Activated CD4-positive, alpha-beta T cell treated with anti-CD3 and anti-CD28 coated beads for 24 hours (primary cell): ENCODE measurements at places on chromosomes 13 and 19.

GRCh38 chr13:69580255-69580654 is 527.4 kb upstream of the ATXN8OS start:
- DNase-seq: no peak

DNA sequence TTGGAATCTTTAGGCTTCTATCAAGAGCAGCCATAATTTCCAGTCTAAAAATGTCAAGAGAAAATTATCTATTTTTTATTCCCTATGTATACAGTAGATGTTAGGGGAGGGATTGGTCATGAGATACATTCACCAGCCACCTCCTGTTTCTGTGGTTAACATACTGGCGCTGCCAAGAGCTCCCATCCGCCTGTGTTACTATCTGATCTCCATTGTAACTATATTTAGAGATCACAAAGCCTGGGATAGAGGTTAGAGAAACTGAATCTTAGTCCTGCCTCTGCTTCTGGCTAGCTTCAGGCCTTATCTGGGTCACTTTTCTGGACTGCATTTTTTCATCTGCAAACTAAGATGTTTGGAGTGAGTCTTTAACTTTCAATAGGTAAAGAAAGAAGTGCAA is 46.3 kb downstream of the POLR1D start:
- DNase-seq: no peak

- DNase-seq: no peak
Observed at GRCh38 chr19:4891066-4891465, 11.6 kb downstream of the ARRDC5 start.

DNA sequence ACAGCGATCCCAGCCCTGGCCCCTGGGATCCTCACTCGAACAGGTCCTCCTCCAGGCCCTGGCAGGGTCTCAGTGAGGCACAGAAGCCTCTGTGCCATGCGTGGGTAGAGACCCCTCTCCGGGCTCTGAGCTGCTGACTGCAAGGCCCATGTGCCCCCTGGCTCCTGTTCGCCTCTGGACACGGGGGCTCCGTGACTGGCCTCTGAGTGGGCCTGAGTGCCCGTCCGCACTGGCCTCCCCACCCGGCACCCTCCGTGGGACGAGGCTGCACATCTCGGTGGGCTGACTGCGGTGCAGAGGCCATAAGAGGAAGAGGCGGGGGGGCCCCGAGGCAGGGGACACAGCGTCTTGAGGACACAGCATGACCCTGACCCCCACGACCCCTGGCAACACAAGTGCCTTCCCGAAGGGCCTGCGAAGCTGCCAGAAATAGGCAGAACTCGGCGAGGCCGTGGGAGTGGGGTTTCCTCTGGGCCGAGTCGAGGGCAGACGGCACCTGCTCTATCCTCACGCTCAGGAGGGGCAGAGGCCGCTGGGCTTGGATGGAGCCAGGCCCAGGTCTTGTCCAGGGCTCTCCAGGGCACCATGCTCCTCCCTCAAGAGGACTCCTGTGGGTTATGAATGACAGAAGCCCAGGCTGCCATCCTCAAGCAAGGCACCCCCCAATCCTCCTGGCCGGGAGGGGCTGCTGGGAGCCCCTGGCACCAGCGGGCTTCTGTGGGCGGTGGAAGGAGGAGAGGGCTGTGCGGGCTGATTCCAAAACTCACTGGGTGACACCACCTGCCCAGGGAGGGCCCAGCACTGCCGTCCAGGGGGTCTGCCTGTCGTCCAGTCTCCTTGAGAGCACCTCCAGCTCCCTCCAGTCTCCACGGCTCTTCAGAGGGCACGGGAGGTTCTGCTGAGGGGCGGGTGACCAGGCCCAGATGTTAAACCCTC is 52.6 kb downstream of the RASA3 start:
- no peak for DNase-seq

DNA sequence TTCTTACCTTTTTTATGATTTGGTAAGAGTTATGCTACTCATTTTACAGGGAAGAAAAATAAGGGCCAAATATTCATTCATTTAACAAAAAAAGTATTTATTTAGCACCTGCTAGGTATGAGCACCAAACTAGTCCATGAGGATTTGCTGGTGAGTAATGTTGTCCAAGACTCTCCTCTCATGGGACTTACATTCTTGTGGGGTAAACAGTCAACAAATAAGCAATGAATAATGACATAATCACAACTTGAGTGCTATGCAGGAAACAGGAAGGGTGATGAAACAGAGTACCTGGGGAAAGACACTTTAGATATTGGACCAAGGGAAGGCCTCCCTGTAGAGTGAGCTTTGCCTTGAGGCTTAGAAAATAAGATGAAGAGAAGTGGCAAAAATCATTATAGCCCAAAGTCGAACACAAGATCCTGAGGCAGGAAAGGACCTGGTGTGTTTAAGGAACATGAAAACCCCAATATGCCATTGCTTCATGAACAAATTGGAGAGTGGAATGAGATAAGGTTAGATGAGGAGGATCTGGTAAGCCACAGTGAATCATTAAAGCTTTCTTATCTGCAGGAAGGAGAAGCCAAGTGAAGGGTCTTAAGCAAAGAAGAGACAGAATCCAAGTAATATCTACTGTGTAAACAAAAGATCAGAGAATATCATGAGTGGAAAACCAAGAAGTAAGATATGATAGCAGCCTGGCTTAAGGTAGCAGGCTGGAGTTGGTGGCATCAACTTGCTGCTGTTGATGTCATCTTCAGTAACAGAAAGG is 294.5 kb upstream of the NBEA start:
- DNase-seq: no peak

DNA sequence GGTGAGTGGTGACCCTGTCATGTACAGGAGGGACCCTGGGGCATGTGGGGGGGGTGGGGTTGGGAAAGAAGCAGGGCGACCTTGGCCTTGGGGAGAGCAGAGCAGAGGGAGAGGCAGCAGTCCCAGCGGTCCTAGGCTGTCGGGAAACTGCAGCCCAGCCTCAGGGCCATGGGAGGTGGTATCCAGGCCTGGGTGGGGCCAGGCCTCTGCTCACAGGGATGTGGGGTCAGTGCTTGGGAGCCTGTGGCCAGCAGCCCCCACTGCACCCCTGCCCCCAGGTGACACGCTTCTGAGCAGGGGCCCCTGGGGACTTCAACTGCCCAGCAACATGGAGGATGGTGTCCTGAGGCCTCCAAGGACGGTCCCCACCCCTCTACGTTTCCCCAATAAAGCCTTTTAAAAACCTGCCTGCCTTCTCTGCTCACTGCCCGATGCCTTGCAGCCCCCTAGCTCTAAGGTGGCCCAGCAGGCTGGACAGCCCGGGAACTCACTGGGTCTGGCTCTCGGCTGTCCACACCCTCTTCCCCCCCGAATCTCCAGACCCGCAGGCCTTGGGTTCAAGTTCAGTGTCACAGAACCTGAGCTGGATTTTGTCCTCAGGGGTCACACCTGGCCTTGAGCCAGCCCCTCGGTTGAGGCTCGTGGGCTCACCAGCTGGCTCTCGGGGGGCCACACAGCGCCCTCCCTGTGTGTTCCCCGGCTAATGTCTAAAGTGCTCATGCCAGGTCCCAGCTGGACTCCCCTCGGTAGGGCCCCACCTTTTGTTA is 6.9 kb downstream of the PNKP start:
- no peak for DNase-seq

DNA sequence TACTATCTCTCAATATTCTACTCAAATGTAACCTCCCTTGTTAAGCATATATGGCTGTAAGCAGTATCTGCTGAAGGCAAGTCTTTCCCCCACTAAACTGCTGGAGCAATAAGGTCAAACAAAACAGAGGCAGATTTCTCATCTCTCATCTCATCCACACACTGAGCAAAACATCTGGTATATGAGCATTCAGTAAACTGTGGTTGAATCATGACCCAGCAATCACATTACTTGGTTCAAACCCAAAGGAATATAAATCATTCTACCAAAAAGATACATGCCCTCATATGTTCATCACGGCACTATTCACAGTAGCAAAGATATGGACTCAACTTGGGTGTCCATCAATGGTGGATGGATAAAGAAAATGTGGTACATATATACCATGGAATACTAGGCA is 344.4 kb downstream of the SUCLA2 start:
- no peak for DNase-seq

DNA sequence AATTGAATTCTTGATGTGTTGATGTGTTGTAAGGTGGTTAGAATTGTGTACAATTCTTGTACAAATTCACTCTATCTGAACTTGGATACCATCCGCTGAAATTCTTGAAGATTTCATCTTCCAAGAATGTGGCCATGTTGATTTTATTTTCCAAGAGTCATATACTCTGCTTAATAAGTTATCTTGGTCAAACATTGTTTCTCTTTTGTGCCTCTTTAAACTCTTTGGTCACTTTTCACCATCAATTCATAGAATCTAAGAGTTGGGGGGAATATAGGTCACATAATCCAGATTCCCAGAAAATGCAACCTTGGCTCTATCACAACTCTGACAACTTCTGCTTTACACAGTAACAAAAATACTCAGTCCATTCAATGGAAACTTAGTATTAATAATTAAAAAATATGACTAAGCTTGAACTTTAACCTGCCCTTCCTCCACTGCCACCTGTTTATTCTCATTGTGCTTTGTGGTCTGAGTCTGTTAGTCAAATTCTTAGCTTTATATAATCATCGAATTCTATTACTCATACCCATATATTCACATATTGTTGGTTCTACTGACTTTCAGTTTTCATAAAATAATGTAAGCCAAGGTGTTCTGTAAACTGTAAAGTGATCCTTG is 373.2 kb downstream of the LMO7 start:
- no peak for DNase-seq

- no peak for DNase-seq
Observed at GRCh38 chr13:32060401-32060878, 28.9 kb downstream of the FRY start.

- no peak for DNase-seq
Observed at GRCh38 chr19:5512715-5513114, 55.0 kb downstream of the TINCR start.

DNA sequence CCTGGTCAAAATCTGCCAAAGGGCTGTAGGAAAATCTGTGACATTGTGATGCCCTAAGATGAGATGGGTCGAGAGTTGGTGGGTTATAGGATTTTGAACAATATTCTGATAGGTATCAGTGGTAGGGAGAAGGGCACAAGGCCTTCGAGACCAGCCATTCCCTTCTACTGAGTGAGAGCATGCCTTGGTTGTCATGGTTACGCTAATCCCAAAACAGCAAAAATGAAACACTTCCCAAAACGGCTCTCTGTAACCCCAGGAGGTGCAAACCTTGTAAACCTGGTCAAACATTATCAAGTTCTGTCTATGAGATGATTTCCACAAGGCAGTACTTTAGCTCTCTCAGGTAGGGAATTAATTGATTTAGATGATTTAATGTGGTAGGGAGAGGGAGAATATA is 158.7 kb upstream of the RNF113B start:
- no peak for DNase-seq

DNA sequence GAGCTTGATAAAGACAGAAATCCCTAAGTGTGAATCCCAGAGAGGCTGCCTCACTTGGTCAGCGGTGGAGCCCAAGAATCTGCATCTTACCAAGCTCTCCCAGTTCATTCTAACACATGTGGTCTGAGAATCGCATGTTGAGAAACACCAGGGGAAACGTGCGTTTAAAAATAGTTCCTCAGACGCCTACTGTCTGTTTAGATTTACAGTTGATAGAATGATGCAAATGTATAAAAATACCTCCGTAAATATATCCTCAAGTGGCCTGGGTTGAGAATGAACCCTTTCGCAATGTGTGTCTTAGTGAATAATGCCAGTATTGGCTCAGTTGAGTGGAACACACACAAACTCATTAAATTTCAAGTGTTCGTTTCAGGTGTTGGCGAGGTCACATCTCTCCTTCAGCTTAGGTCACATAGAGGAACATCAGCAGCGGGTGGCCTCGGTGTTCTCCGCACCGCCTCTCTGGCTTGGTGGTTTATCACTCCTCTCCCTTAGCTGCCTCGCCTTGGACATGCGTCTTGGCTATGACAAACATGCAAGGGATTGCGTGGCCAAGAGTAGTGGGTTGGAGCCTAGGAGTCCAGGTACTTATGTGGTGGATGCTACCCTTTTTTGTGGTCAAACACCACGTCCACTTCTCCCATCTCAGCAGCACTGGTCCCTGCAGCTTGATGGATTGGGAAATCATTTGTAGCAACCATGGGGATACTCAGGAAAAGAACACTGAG is 117.6 kb upstream of the SPATA13 start:
- DNase-seq: no peak

DNA sequence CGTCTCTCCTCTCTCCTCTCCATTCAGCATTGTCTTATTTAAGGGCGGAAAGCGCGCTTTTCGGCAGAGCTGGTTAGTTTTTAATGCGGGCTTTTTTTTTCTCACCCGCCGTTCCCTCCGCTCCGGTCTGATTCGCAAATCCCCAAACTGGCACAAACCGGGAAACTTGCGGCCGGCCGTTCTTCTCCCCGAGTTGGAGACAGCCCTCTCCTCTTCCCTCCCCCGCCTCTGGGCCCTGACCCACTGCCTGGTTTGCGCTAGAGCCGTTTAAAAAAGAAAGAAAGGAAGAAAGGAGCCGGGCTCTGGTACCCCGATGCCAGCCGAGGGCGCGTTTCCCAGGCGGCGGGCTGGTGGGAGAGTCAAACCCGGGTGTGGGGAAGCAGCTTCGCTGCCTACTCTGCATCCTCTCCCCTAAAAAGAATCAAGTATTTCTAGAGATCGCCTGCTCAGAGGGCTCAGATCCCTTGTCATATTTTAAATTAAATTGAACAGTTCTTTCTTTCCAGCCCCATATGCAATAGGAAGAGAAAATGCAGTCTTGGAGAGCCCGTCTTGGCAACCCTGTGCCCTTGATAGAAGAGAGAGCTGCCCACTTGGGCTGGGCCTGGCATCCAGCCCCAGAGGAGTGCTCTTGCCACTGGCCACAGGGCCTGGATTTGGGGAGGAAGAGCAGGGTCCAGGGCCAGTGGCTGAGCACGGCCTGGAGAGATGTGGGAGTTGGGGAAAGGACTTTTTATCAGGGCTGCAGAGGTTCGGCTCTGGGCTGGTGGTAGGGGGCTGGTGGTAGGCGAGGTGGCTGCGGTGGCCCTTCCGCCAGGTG is 19.0 kb downstream of the NFIX start:
- no peak for DNase-seq
